Peyer's patch (tissue), 4 donors: ENCODE measurements at places on chromosomes 16 and 17. TPM values are rescaled to one million over a fixed set of nuclear protein-coding genes. Genes with fewer than 3 reads are reported as not detected.

ZPBP2 gene
- total RNA-seq = not detected

TNFSF12 gene
- 58.6 TPM for total RNA-seq

PPP1R27 gene
- not detected for total RNA-seq

RPRML gene
- total RNA-seq = 0.88 TPM

TM4SF5 gene
- 163 TPM for total RNA-seq

MT1M gene
- total RNA-seq = 252 TPM

TBC1D3K gene
- total RNA-seq = not detected

PYDC1 gene
- not detected for total RNA-seq

TPSG1 gene
- total RNA-seq = 44.6 TPM

USP6 gene
- not detected for total RNA-seq

SLFN5 gene
- 14.7 TPM for total RNA-seq

PKMYT1 gene
- total RNA-seq = 4.3 TPM

SLC47A2 gene
- not detected for total RNA-seq

CLDN6 gene
- total RNA-seq = not detected

MYL11 gene
- not detected for total RNA-seq

NOXO1 gene
- 23.1 TPM for total RNA-seq

CPNE7 gene
- total RNA-seq = 48.7 TPM

ETV4 gene
- total RNA-seq = 8.3 TPM

KRTAP4-4 gene
- not detected for total RNA-seq

AP1G1 gene
- total RNA-seq = 113 TPM

IGF2BP1 gene
- total RNA-seq = not detected
